Testis (tissue), 5 donors: ENCODE measurements at places on chromosomes 16 and 17.
A peak's percentile ranks its signal among the peaks of the same experiment; 100 is the strongest.

- DNase-seq, result no peak
Measured at GRCh38 chr16:1037394-1038257, 34.9 kb upstream of the SSTR5 start.

DNA sequence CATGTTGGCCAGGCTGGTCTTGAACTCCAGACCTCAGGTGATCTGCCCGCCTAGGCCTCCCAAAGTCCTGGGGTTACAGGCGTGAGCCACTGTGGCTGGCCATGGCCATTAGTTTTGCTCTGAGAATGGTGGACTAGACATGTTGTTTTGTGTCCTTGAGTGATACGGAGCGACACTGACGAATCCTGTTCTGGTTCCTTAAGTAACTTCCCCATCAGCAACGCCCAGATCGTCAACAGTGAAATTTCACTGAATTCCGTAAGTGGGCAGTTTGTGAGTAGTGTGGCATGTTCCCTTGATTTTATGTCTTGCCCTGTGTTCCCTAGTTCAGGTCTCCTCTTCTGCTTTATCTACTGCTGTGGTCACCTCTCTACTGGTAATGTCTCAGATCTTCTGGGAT is 67.4 kb downstream of the SNX29 start:
- no peak for DNase-seq

GRCh38 chr17:4596636-4597380 is 12.5 kb downstream of the SMTNL2 start:
- DNase-seq, result no peak

DNA sequence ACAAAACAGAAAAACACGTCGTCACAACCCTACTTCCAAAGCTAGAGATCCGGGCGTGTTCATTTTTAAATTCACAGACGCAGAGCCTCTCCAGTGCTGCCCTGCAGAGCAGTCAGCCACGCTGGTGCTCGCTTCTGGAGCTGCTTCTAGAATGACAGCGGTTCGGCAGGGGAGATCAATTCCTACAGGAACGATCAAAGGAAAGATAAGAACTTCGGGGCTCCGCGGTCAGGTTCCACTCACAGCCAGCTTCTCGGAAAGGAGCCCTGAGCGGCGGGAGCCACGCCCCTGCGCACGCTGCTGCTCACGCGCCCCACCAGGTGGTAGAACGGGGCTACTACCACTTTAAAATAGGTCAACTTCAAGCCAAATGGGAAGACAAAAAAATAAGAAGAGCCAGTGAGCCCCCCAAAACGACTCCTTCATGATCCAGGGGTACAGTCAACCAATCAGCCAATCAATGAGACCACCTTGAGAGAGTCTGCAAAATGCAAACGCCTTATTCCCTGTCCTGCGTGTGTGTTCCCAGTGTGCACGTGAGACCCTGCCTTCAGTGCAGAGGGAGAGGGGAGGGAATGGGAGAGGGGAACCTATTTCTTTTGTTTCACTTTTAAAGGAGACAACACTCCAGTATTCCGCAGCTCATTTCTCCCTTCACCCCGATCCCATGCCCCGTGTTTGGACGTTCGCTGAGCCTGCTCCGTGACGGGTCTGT is 209.7 kb downstream of the RBFOX3 start:
- peak; percentile 81 for DNase-seq

DNA sequence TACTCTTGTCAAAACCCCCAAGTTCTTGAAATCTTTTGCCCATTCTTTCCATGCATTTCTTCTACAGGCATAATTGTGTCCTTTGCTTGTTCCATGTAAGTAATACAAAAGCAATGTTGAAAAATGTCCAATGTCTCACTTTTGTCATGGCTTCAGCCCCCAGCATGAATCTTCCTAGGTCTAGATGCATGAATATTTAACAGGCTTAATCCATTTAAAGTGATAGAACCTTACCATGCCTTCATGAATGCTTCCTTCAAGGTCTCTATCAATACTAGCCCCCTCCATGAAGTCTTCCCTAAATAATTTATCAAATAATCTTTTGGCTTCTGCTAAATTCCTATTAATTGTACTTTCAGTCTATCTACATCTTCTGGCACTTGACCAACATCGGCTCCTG is 46.1 kb upstream of the ANKFY1 start:
- no peak for DNase-seq

DNA sequence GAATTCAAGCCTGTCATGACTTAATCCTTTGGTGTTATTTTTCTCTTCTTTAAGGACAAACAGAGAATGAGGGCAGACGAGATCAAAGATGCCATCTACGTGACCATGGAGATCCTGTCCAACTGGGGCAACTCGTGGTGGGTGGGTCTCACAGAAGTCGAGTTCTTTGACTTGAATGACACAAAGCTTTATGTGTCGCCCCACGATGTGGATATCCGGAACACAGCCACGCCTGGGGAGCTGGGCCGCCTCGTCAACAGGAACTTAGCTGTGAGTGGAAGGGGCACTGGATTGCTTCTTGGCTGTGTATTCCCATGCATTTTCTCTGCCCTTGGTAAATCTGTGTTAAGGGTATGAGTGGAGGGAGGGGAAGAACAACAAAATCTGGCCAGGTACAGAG is 158.7 kb downstream of the KATNIP start:
- DNase-seq, result no peak

GRCh38 chr17:62715882-62716390 is 88.5 kb downstream of the MRC2 start:
- no peak for DNase-seq

DNA sequence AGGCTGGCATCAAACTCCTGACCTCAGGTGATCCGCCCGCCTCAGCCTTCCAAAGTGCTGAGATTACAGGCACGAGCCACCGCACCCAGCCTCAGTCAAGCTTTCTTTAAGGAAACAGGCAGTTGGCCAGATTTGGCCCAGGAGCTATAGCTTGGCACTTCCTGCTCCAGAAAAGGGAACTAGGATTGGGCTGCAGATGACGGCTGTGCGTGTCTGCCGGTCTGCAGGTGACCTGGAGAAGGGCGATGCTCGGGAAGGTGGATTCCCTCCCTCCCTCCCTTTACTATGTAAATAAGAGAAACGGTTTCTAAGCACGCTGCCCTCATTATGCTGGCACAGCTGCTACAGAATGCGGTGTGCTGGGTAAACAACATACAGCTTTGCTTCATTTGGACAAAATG is 215.9 kb downstream of the RPTOR start:
- no peak for DNase-seq

DNA sequence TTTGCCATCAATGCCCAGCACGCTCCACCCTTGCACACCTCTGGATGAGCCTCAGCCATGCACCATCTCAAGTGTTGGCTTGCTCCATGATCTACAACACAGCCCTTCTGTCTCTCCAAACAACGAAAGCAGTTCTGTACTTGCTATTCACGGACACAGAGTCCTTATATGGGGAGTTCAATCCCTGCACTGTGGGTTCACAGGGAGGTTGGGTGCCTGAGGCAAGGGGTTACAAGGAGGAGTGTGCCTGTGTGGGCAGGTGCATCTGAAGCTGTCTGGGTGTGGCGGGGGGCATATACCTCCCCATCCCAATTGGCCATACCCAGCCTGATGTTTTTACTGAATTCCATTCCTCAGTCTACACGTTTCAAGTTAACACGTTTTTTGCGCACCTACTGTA is 5.6 kb downstream of the RUNDC3A start:
- no peak for DNase-seq

- no peak for DNase-seq
Measured at GRCh38 chr16:57544124-57544653, 1.7 kb downstream of the ADGRG5 start.

DNA sequence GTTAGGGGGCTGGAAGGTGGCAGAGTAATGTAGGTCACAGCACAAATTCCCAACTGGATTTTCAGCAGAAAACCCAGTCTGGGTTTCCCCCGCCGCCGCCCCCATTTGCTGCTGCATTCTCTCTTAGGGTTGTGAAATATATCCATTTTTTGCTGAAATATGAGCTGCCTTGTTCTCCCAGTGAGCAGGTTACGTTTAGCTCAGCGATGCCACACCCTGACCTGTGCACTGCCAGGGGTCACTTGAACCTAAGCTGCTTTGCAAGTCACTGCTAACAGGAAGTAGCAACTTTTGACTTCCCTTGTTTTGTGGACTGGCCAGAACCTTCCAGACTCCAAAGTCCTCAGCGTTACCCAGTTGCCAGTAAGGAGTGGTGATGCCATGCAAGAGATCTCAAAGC is 274.1 kb downstream of the CPPED1 start:
- no peak for DNase-seq

DNA sequence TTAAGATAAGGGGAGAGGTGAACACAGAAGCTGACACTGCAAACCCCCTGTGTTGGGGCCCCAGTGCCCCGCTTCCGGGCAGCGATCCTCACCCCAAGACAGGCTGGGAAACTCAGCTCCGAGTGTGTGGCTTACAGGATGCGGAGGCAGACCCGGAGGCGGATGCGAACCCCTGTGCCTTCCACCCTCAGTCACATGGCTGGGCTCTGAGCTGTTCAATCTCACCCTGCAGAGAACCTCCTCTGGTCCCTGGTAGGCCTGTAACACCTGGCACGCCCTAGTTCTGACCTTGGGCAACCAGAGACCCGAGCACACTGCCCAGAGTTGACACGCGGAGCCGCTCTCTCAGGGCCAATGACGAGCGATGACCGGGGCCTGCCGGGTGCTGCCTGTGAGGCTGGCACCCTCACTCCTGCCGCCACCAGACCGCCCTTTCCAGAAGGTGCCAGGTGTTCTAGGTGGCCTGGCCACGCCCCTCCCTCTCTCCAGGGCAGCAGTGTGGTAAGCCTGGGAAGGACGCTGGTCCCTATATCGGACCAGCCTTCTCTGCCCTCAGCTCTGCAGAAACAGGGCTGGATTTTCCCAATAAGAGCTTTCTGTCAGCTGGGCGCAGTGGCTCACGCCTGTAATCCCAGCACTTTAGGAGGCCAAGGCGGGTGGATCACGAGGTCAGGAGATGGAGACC is 23.3 kb downstream of the MEAK7 start:
- no peak for DNase-seq

GRCh38 chr17:36727577-36727976 is 126.2 kb downstream of the MRM1 start:
- no peak for DNase-seq

GRCh38 chr16:70582280-70582978 is 58.8 kb downstream of the SF3B3 start:
- DNase-seq, result no peak

GRCh38 chr17:2783310-2784030 is 12.8 kb upstream of the RAP1GAP2 start:
- no peak for DNase-seq

- DNase-seq, result no peak
Measured at GRCh38 chr17:32664936-32665583, 178.3 kb downstream of the CDK5R1 start.

DNA sequence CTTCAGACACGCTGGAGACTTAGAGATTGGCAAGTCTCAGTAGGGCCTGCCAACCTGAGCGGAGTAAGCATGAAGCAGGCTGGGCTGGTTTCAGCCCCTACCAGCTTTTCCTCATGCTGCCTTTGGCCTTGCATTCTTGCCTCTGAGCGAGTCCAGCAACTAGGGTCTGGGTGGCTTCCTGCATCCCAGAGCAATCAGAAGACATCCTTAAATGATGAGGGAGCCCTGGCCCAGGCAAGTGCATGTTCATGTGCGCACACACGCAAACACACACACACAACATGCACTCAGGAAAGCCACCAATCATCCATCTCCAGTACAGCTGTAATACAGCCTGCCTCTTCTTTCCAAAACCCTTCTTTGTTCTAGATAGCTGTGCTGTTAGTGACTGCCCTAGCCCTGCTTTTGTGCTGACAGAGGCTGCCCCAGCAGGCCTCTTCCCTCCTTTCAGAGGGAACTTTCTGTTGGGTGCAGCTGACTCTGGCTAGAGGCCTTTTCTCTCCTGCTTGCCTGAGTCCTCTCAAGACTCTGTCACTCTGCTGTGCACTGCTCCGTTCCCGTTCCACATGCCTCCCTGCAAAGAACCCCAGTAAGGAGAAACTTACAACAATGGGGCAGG is 30.7 kb upstream of the TBX2 start:
- no peak for DNase-seq

DNA sequence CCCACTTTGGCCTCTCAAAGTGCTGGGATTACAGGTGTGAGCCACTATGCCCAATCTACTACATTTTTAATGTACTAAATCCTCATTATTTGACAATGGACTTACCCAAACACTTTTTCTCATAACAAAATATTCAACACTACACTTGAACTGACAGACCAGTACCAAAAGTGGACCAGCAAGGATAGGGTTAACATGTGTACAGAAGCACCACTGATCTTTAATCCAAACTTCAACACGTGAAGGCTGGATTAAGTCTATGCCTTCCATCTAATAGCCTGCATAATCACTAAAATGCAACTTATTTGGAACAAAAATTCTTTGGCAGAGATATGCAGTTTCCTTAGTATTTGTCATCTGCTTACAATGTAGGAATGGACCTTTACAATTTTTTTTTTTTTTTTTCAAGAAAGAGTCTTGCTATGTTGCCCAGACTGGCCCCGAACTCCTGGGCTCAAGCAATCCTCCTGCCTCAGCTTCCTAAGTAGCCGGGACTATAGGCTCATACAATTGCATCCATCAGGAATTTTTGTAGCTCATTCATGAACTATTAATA is 60.0 kb upstream of the BCAR1 start:
- no peak for DNase-seq

DNA sequence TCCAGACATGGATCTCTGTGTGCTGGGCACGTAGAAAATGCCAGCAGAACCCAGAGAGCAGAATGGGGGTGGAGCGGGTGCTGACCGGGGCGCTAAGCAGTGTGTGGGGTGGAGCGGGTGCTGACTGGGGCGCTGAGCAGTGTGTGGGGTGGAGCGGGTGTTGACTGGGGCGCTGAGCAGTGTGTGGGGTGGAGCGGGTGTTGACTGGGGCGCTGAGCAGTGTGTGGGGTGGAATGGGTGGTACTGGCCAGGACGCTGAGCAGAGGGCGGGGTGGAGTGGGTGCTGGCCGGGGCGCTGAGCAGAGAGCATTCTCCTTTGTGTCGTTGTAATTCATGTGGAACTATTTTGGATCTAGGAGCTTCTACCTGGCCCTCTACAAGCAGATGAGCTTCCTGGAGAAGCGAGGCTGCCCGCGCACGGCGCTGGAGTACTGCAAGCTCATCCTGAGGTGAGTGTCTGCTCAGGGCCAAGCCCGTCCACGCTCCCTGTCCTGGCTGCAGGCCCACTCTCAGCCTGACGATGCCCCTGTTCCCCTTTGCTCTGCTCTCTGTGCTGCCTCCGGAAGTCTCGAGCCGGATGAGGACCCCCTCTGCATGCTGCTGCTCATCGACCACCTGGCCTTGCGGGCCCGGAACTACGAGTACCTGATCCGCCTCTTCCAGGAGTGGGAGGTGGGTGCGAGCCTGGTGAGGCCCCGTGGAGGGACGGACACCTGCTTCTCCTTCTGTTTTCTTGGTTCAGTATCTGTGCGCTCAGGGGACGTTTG is 20.3 kb upstream of the MC1R start:
- DNase-seq, result no peak

GRCh38 chr17:48144976-48145798 is 37.6 kb downstream of the SNX11 start:
- no peak for DNase-seq

GRCh38 chr16:55981557-55981956 is 106.4 kb upstream of the CES5A start:
- no peak for DNase-seq

- DNase-seq, result no peak
Measured at GRCh38 chr17:36673637-36674277, 72.4 kb downstream of the MRM1 start.

GRCh38 chr17:17738901-17739300 is 57.6 kb downstream of the RAI1 start:
- peak; percentile 50 for DNase-seq
